Gastrocnemius medialis (tissue), 4 donors: ENCODE measurements at places on chromosomes 11 and 22.

DNA sequence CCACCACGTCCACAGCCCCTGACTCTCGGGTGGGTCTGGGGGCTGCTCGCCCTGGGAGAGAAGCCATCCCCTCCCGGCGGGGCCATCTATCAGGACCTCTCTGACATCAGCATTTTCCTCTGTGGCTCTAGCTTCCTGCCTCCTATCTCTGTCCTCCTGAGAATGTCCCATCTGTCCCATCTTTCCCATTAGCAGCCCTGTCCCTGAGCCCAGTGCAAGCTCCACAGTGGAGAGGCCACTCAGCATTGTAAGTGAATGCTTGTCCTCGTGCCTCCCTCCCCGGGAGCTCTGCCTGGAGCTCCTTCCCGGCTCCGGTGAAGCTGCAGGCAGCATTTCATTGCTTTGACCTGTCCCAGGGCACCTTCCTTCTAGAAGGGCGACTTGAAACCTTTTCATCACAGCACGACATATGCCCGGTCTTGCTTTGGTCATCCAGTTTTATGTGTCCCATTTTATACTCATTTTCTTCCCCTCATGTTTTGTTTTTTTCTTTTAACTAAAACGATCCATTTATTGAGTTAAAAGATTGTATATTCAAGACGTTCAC lies 49.7 kb downstream of the RTN4R start:
- DNase-seq = no peak

DNA sequence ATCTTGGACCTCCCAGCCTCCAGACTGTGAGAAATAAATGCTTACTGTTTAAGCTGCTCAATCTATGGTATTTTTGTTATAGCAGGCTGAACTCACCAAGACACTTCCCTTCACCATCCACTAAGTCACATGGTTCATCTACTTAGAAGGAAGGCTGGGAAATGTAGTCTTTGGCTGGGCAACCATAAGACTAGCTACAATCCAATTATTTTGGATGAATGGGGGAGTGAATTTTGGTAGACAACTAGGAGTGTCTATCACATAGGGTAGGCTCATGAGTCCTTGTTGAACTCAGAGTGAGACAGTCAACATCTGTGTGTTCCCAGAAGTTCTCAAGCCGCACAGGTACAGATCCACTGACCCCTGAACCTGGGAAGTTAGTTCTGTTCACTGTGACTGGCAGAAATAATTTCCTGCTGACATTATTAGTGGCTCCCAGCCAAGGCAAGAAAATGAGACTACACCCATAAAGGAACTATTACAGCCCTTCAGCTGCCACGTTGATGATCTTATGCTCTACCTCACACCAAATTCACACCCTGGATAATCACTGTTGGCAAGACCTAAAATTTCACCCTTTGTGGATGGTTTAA lies 3.1 kb upstream of the SLC35C1 start:
- DNase-seq = no peak

- DNase-seq = peak; percentile 49
Measured at GRCh38 chr11:75022759-75023396, 34.1 kb downstream of the NEU3 start.

GRCh38 chr11:80515097-80515496 lies 1074.3 kb upstream of the TENM4 start:
- DNase-seq = no peak

DNA sequence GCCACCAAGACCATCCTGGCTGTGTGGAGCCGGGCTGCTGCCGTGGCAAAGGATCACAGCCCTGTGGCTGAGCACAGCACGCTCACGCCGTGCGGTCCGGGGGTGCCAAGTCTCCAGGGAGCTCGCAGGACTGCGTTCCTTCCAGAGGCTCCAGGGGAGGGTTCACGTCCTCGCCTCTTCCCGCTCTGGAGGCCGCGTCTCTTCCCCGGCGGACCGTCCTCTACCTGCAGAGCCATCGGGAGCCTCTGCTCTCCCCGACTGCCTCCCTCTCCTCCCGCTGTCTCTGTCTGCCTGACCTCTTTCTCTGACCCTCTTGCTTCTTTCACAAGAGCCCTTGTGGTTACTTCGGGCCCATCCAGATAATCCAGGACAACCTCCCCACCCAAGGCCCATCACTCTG lies 11.4 kb upstream of the MUC5AC start:
- no peak for DNase-seq

- no peak for DNase-seq
Measured at GRCh38 chr11:122900587-122901202, 18.1 kb downstream of the JHY start.

DNA sequence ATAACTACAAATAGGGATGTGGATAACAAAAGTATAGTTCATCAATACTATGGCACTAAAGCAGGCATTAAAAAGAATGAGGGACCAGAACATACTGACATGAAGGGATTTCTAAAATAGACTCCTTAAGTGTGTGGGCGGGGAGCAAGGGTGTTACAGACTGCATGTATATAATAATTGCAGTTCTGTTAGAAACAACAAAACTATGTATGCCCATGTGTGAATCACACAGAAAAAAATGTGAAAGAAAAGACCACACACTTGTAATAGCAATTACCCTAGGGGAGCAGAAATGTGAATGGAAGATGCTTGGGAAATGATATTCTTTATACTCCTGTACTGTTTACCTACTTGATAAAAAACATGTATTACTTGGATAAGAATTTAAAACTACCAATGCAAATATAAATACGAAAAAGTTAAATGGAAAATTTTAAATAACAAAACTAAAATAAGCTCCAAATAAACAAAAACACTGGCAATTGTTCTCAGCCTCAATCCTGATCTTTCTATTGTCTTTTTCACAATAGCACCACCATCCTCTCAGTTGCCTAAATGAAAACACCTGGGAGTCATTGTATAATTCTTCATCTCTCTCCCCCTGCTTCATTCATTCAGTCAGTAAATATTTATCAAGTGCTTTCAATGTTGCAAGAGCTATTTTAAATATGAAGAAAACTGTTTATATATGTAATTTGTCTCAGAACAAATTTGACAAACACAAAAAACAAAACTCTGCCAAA lies 129.8 kb downstream of the FCHSD2 start:
- no peak for DNase-seq

GRCh38 chr11:119739975-119740374 lies 11.0 kb upstream of the NECTIN1 start:
- no peak for DNase-seq

DNA sequence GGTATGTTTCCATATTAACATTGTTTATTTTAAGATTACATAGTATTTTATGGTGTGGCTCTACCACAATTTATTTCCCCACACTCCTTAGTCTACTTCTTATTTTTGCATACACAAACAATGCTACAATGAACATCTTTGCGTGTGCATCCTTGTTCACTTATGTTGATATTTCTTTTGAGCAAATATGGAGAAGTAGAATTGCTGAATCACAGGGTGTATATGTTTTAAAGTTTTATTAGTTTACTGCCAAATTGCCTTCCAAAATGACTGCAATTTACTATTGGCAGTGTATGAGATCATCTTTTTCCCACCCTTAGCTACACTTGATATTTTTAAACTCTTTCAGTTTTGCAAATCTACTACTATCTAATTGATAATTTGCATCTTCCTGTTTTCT lies 38.7 kb upstream of the FAR1 start:
- DNase-seq = no peak

- no peak for DNase-seq
Measured at GRCh38 chr11:116725434-116726221, 47.2 kb downstream of the BUD13 start.

DNA sequence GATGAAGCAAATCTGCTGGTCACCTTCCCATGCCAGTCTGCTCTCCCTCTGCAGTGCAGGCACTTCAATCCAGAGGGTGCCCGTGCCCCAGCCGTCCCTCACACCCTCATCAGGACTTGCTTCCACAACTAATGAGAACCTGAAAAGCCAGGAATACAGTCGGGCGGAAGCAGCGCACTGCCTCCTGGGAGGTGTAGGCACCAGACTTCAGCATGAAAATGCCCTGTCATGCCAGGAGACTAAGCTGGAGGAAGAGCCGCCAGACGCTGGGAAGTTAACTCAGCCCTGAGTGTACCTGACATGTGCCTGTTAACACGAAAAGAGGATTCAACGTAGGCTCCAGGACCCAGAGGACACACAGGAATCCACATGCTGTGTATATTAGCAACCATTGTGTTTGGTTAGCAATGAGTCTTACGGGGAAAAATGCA lies 40.1 kb upstream of the FLI1 start:
- peak; percentile 23 for DNase-seq
